ENCODE measurements at places on chromosomes 6 and 20.

- DNase-seq = peak; percentile 0
Observed at GRCh38 chr6:51855310-51856082, 231.9 kb downstream of the PKHD1 start.

DNA sequence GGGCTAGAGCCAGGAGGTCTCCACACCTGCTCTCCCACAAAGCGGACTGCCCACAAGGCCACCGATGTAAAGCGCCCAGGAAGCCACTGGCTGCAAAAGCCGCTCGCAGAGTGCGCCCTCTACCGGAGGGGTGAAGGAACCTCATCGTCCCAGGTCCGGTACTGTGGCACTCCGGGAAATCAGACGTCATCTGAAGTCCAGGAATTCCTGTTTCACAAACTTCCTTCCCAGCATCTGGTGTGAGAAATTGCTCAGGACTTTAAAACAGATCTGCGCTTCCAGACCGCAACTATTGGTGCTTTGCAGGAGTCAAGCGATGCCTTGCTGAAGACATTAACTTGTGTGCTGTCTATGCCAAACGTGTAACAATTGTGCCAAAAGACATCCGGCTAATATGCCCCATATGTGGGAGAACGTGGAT is 115.1 kb upstream of the ARID1B start:
- DNase-seq = peak; percentile 58

DNA sequence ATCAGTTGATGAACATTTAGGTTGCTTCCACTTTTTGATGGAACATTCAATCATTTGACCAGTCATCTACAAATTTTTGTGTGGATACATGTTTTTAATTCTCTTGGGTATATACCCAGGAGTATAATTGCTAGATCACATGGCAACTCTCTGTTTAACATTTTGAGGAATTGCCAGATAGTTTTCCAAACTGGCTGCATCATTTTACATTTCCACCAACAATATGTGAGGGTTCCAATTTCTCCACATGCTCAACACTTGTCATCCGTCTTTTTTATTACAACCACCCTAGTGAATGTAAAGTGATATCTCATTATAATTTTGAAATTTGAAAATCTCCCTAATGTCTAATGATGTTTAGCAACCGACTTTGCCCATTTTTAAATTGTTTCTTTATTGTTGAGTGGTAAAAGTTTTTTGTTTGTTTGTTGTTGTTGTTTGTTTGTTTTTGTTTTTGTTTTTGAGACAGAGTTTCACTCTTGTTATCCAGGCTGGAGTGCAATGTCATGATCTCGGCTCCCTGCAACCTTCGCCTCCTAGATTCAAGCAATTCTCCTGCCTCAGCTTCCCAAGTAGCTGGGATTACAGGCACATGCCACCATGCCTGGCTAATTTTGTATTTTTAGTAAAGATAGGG is 53.7 kb upstream of the PDYN start:
- DNase-seq = no peak

DNA sequence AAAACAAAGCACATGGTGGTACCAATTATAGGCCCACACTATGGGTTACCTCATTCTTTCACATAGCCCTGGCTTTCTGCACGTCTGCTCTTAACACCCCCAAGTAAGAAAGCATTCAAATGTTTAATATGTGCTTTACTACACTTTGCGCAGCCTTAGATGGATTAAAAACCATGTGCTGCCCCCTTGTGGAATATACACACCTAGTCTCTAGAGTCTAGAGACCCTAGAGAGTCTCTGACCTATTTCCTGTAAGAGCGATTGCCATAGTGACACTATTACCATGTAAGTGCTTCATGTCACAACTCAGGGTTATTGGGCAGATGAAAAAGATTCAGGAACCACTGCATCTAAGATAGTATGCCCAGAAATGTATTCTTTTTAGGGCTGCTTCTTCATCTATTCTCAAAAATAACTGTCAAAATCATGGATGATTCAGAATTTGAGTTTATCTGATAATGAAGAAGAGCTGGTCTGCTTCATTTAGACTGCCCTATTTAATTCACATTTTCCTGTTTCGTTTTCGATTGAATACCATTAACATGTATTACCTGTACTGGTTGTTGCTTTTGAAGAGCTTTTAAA is 186.3 kb downstream of the ADGB start:
- peak; percentile 32 for DNase-seq

GRCh38 chr20:64161356-64162238 is 2.7 kb upstream of the MYT1 start:
- DNase-seq = peak; percentile 9

Measured in HFF-Myc (cell line).